SK-N-DZ (cell line): ENCODE measurements at places on chromosomes 12 and 14.

DNA sequence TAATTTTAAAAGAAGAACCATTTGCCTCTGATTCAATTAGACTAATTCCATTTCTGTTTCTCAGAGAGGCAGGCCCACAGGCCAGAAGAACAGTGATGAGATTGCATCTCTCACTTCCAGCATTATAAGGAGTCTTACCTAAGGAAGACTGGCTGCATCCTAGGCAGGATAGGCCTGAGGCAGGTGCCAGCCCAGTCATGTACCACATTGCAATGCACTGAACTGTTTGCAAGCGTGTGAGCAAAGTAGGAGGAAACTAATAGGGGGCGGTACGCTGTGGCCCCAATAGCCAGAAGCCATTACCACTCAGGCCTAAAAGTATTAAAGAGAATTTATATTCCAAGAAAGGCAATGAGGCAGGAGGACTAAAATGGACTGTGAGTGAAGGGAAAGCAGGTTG is 12.1 kb upstream of the CNIH1 start:
- DNase-seq: no peak

DNA sequence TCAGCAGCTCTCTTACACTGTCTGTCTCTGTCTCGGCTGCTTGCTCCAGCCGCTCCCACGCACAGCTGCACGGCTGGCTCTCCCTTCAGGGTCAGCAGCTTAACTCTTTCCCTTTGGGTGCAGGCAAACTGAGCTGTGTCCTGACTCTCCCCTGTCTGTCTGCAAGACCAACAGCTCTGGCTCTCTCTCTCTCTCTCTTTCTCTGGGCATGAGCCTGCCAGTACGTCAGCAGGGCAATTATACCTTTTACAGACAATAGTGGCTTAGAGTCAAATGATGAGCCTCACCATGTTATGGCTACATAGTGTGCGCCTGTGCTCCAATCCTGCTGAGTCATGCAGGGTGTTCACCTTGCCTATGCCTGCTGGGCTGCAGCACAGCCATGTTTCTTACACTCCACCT is 120.5 kb upstream of the DDHD1 start:
- no peak for DNase-seq

DNA sequence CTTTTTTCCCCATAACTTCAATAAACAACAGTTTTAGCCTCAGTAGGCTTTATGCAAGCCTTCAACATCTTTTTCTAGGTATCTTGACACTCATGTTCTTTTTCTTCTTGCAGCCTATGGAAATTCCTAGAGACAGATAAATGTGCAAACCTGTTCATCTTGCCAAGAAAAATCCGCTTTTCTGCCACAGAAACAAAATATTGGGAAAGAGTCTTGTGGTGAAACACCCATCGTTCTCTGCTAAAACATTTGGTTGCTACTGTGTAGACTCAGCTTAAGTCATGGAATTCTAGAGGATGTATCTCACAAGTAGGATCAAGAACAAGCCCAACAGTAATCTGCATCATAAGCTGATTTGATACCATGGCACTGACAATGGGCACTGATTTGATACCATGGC is 295.9 kb downstream of the ZFP36L1 start:
- DNase-seq: no peak

DNA sequence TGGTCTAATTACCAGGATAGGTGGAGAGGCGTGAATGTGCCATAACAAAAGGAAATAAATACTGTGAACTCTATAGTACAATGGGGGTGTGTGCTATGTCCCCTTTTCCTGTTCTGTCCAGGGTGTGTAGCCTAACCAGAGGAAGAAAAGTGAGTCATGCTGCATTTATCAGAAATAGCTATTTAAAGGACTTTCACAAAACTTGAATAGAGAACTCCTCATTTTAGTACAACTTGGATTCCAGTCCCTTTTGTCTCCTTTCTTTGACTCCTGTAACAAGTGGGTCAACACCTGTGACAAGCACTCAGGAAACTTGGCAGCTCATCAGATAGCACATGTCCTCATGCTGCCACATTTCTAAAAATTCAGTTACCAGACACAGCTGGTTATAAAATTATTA is 123.4 kb downstream of the CCDC91 start:
- no peak for DNase-seq

GRCh38 chr12:105384916-105385535 is 54.5 kb downstream of the C12orf75 start:
- no peak for DNase-seq

- DNase-seq: no peak
Observed at GRCh38 chr12:42686514-42687172, 97.1 kb upstream of the PRICKLE1 start.
